Esophagus squamous epithelium (tissue), 5 donors: ENCODE measurements at places on chromosomes 7 and 10. TPM values are rescaled to one million over a fixed set of nuclear protein-coding genes. Genes with fewer than 3 reads are reported as not detected.

The SPAG6 gene
- total RNA-seq, result 0.19 TPM

GRCh38 chr10:6167456-6167855 is 35.3 kb upstream of the PFKFB3 start:
- H3K27ac ChIP-seq, result no peak overlapping the region
- H3K36me3 ChIP-seq, result no peaks in the 10 kb centered on the region
- H3K27me3 ChIP-seq, result no peaks in the 10 kb centered on the region
- no peak overlapping the region for H3K4me3 ChIP-seq
- DNase-seq, result no peak

GRCh38 chr7:104241538-104242209 is 33.9 kb upstream of the ORC5 start:
- H3K36me3 ChIP-seq, result no peaks in the 10 kb centered on the region
- no peak overlapping the region for H3K4me3 ChIP-seq
- H3K4me1 ChIP-seq, result no peaks in the 10 kb centered on the region

The SPDYE5 gene
- total RNA-seq, result not detected

DNA sequence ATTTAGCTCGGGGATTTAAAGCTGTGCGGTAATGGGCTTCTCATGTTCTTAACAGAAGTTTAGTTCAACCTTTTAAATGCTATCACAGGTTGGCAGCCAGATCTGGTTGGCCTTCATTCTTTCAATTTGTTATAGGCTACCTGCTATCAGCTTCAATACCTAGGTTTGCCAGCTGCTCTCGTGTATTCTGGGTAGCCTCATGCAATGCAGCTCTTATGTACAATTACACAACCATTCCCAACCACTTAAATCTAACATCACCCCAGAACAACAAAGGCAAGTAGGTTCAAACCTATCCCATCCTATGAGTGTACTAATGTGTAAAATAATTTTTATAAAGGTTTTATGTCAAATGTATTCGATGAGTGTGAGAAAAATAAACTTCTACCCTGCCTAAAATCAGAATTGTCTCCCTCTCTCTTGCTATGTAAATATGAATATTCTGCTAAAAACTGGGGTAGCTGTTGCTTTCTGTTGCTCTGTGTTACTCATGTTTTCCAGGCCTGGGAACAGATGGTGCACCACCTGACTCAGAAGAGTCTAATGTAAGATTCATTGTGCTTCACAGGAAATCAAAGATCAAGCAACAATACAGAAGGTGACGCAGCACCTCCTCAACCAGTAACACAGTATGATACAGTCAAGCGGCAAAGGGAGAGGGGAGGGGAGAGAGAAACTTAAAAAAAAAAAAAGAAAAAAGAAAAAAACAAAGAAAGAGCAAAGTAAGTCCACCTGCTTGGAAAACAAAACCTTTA is 188.6 kb downstream of the ETV1 start:
- H3K36me3 ChIP-seq, result no peaks in the 10 kb centered on the region
- H3K4me3 ChIP-seq, result no peak overlapping the region
- DNase-seq, result no peak
- H3K27me3 ChIP-seq, result no peaks in the 10 kb centered on the region
- no peak overlapping the region for H3K27ac ChIP-seq

The AOAH gene
- total RNA-seq, result 12.0 TPM
